ENCODE measurements at places on chromosomes 5 and 9.

DNA sequence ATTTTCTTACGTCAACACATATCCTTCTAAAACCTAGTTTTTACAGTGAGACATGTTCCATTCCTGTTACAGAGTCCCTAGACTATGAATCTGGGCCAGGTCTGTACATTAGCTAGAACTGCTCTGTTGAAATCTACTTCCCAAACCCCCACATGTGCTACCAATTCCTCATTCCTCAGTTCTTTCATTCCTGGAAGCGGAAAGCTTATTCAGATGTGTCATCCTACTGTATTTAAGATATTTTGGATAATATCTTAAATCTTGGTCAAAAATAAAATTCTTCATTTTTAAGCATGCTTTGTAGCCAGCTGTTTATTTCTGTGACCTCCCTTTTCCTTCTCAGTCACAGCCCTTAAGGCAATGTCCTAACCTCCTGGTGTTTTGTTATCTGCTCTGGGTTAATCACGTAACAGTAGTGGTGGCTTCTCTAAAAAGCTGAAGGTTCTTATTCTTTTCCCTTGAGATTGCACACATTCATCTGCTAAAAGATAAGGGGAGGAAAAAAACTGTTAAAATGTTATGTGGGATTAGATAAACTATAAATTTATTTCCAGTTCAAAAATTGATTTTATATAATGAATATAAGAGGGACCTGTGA lies 35.6 kb downstream of the GLRX start:
- DNase-seq = no peak

DNA sequence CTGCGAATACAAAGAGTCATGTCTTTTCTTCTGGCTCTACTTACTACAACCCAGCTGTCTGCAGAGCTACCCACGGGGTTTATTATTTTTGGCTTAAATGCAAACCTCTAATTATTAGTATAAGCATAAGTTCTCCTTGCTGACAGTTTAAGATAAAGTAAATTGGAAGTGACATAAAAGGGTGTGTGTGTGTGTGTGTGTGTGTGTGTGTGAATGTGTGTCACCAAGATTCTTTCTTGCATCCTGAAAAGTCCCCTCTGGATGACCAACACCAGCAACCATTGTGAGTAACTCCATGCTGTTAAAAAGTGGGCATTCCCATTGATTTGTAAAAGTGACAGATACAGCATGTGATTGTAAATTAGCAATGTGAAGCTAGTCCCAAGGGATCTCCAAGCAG lies 803.8 kb upstream of the ZNF608 start:
- DNase-seq = no peak

- DNase-seq = no peak
Measured at GRCh38 chr5:112253478-112254250, 165.4 kb downstream of the EPB41L4A start.

GRCh38 chr5:116444373-116445295 lies 130.0 kb downstream of the SEMA6A start:
- no peak for DNase-seq

DNA sequence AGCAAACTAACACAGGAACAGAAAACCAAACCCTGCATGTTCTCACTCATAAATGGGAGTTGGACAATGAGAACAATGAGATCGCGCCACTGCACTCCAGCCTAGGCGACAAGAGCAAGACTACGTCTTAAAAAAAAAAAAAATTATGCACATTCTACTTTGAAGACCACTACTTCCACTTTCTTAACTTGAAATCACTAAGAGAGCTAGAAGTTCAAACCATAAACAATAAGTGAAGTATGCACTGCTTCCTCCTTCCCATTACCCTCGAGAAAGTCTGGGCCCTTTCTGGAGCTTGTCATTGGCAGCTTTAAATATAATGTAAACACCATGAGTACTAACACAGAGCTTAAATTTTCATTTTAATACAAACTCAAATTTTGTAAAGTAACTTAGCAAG lies 94.9 kb downstream of the TLE1 start:
- no peak for DNase-seq

DNA sequence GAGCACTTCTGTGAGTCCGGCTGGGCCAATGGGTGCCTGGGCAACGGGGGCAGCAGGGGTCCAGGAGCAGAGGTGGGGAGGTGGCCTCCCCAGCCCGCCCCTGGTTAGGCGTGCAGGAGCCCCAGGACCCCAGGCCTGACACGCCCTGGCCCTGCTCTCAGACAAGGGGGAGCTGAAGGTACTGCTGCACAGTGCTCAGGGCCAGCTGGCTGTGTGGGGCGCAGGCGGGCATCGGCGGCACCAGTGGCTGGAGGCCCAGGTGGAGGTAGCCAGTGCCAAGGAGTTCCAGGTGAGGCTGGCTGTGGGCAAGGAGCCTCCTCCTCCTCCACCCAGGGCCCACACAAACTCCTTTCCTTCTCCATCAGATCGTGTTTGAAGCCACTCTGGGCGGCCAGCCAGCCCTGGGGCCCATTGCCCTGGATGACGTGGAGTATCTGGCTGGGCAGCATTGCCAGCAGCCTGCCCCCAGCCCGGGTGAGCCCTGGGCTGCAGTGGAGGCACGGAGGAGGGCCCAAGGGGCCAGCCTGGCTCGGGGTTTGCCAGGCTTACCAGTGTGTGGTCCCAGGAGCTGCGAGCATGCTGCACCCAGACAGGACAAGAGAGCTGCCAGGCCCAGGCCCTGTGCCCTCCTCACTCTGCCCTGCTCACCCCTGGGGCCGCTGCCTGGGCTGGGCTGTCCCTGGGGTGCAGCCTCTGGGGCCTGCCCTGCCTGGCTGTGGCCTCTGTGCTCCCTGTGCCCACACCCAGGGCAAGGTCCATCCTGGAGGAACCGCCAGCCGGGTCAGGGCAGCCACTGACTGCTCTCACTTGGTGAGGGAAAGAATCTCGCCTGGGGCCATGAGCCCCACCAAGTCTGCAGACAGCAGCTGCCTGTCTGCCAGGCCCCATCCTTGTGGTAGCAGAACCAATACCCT lies 7.0 kb downstream of the MAMDC4 start:
- DNase-seq = no peak

DNA sequence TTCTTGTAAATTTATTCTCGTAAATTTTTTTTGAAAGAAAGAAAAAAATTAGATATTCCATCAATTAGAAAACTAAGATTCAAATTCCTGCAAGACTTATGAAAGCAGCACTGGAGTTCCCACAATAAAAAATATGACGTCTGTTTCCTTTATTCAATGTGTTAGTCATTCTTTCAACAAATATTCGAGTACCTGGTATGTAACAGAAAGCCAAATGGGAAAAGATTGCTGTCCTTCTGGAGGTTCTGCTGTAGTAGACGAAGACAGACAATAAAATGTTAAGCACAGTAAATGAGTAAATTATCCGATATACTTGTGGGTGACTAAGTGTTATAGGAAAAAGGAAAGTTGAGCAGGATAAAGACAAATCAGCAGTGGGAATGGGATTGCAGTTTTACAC lies 92.2 kb downstream of the ADAMTSL1 start:
- DNase-seq = no peak

GRCh38 chr5:157598350-157598936 lies 22.9 kb upstream of the ADAM19 start:
- peak; percentile 42 for DNase-seq

DNA sequence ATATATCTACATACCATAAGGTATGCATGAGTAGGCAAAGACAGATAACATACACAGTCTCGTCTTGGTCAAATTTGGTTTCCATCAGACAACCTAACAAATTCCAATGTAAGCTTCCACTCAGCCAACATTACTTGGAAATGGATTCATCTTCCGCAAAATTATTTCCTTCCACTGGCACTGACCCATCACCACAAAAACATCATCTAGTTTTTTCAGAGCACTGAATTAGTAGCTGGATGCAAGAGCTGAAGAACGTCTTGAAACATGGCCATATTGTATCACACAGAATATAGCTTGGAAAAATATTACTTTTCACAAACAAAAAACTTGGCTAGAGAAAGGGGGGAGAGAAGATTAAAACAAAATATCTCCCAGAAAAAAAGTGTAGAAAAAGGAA lies 73.5 kb downstream of the EFNA5 start:
- no peak for DNase-seq

DNA sequence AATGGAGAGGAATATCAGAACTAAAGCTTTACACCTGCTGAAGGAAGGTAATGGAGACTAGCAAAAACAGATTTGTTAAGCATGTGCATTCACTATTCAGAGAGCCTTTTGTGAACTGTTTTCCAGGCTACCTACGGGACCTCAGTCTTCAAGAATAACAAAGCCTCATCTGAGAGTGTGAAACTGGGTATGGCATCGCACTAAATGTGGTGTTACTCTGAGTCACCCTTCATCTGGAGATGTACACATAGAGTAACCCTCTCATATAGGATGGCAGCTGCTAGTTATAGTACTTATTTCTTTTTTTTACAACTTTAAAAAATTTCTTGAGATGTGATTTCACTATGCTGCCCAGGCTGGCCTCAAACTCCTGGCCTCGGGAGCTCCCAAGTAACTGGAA lies 306.8 kb downstream of the ZNF608 start:
- DNase-seq = no peak

DNA sequence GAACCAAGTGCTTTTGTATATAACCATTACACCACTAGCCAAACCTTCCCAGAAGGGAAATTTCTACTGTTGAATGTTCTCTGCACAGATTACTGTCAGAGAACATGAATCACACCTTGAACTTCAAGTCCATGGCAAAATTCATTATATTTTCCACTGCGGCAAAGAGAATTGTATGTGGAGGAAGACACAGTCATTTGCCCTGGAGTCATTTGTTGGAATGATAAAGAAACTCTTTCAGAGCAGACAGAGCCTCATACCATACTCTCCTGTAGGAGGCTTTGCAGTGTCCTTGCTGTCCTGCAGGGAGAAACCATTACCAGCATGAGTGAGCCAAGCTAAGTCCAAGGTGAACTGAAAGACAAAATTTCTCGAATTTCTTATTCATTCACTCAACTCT lies 369.0 kb downstream of the ARHGEF28 start:
- no peak for DNase-seq

DNA sequence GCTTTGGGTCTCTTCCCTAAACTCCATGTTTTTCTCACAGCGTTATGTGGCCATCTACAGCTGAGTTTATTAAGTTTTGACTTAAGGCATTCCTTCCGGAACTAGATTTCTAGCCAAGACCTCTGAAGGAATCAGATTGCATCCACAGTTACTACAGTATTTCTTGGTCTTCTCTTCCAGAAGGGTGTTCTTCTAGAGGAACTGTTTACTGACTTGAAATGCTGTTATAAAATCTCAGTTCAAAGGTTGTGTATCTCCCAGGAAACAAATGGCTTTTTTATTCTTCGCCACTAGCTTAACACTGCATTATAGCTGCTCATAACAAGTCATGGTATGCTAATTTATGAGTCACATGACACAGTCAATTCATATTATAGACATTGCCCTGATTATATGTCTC lies 55.3 kb upstream of the RAD23B start:
- no peak for DNase-seq

GRCh38 chr5:77935506-77936364 lies 159.6 kb upstream of the TBCA start:
- DNase-seq = peak; percentile 62

DNA sequence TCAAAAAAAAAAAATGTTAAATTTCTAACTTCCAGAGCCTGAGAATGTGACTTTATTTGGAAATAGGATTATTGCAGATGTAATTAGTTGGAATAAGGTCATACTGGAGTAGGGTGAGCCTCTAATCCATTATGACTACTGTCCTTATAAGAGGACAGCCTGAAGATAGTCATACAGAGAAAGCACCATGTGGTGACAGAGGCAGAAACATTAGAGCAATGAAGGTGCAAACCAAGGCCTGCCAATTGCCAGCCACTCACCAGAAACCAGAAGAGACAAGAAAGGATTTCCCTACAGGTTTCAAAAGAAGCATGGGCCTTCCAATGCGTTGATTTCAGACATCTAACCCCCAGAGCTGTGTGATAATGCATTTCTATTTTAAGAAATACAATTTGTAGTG lies 659.2 kb upstream of the CHD1 start:
- DNase-seq = no peak

DNA sequence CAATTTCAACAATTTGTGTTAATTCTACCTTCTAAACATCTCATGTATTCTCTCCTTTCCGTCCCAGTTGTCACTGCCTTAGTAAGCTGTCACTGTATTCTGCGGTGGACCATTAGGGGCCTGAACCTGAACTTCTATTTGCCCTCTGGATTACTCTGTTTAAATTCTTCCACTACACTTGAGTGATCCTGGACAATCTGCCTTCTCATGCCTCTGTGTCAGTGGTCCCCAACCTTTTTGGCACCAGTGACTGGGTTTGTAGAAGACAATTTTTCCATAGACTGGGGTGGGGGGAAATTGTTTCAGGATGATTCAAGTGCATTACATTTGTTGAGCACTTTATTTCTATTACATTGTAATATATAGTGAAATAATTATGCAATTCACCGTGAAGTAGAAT lies 1157.6 kb upstream of the SEMA6A start:
- no peak for DNase-seq

DNA sequence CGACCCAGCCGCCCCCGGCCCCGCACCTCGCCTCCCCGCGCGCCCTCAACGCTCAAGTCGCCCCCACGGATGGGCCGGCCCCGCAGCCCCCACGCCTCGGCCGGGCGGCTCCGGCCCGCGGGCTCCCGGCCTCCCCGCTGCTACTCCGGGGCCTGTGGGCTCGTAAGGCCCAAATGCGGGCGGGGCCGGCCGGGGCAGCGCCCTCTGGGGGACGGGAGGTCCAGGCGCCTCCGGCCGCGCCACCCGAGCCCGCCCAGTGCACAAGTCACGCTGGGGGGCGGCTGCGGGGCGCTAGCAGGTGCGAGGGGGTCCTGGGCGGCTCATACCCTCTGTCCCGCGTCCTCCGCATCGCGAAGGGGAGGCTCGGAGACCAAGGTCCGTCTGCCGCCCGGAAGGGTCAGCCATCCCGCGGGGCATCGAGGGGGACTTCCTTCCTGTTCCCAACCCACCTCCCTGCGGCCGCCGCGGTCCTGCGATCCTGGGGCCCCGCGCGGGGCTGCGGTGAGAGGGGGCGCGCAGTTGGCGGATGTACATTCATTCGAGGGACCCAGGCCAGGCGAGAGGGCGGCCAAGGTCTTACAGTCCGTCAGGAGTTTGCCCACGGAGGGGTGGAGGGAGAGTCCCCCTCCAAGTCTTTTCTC lies at the start of gene CIZ1:
CIZ1 (minus strand) TSS at position 167 of the 641 bp plus-strand sequence. CDS start 715 bp downstream, outside the sequence.
- DNase-seq = peak; percentile 82

- DNase-seq = no peak
Measured at GRCh38 chr5:144484124-144484897, 313.6 kb downstream of the KCTD16 start.
